ENCODE measurements at places on chromosomes 5 and 9.

DNA sequence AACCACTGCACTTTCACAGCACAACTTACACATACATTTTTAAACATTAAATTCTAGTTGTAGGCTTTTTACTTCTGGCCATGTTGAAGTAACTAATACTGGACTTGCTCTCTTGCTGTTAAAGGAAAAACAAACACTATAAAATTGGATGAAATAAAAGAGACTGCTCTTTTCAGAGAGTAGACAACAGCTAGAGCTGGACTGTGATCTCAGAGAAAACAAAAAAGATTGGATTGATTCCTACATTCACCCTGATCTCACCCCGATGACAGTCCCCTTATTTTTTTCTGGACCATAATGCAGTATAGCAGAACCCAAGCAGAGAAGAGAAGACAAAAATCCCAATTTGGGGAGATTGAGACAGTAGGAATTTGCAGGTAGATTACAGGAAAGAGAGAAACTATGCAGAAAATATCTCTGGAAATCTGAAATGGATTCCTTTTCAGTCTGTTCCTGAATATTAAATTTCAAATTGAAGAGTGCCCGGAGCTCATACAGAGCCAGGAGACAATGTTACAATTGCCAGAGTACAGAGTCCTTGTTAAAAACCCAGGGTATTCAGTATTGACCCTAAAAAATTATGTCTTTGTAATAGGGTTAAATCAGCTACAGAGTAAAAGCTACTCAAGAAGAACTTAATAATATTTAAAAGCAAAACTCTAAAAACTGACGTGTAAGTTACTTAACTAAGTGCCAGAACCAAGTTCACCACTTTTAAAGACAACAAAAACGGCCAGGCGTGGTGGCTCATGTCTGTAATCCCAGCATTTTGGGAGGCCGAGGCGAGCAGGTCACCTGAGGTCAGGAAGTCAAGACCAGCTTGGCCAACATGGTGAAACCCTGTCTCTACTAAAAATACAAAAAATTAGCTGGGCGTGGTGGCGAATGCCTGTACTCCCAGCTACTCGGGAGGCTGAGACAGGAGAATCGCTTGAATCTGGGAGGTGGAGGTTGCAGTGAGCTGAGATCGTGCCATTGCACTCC lies 208.6 kb downstream of the MPDZ start:
- DNase-seq: no peak

DNA sequence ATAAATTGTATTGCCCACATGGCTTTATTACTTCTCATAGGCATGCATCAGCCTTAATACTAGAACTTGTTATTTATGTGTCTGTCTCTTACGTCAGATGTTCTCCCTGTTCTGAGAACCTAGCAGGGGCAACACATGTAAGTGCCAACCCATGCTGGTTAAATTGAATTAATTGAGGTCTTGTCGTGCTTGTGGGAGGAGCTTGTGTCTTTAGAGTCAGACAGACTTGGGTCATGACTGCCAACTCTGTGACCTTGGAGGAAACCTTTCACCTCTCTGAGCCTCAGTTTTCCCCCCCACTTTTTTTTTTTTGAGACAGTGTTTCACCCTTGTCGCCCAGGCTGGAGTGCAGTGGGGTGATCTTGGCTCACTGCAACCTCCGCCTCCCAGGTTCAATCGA lies 2.2 kb upstream of the MEGF9 start:
- DNase-seq: no peak

GRCh38 chr9:133387680-133388079 lies 11.5 kb downstream of the STKLD1 start:
- DNase-seq: no peak

- DNase-seq: no peak
Observed at GRCh38 chr5:36089989-36090388, 23.3 kb upstream of the UGT3A2 start.

DNA sequence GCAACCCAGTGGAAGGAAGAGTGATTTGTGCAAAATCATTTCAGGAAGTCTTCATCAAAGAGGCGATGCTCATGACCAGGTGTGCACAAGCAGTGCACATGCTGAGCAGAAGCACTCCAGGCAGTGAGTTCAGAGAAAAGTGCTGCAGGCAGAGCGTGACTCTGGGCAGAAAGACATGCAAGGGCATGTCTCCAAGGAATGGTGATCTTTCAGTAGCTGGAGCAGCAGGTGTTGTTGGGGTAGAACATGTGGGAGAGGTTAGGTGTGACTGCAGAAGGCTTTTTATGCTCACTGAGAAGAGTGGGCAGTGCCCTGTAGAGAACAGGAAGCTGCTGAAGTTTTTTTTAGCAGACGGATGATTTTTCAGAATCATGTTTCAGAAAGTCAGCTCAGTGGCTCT lies 545.4 kb upstream of the TLE4 start:
- no peak for DNase-seq

DNA sequence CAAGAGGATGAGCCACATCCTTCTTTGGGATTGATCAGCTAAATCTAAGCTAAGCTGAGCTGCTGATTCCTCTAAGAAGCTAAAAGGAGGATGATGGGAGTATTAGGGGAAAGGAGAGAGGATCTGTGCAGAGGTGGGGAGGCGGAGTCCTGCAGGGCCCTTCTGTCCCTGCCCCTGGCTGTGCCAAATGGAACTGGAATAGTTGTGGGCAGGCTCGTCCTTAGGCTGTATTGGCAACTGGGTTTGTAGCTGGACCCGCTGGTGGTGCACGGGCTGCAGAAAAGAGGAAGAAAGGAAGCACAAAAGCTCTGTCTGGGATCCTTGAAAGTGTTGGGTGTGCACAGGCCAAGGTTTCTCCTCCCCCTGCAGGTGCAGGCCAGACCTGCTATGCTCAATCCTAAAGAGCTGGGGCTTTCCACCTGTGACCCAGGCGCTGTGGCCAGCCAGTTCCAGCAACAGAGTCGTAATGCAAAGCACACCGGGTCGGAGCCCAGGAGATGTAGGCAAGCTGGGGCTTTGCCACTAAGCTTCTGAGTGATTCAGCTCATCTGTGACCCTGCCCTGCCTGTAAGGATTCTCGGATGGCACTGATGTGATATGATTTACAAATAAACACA lies 9.8 kb downstream of the CLTB start:
- DNase-seq: no peak

DNA sequence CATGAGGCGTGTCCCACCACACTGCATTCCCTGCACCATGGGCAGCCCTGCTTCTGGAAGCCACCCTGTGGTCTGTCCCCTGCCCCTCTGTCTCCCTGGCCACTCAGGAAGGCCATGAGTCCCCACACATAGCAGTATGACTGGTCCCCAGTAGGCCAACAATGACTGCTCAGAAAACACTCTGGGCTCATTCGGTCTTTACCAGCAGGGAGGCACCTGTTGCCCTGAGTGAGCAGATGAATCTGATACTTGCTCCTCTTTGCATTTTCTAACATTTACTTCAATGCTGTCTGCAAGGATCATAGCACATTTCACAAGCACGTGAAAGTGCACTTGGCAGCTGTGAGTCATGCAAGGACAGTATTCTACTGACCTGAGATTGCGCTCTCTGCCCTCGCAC lies 365.4 kb upstream of the IRX1 start:
- DNase-seq: no peak

- DNase-seq: no peak
Observed at GRCh38 chr9:7164440-7165330, 406.9 kb downstream of the KDM4C start.

DNA sequence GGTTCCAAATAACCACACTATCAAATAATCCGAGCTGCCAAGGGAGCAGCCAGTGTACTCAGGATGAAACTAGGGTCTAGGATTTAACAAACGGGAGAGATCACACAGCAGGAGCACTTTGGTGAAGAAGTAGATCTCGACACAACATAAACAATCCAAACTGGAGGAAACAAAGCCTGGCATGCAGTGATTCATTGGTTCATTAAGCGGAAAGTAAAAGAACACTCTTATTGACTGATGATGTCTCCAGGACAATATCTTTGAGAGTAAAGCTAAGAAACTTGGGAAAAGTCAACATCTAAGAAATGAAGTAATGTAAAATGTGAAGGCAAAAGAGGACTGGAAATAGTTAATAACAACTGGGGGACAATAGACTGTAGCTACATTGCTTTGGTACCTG lies 1478.3 kb upstream of the CDH9 start:
- no peak for DNase-seq

DNA sequence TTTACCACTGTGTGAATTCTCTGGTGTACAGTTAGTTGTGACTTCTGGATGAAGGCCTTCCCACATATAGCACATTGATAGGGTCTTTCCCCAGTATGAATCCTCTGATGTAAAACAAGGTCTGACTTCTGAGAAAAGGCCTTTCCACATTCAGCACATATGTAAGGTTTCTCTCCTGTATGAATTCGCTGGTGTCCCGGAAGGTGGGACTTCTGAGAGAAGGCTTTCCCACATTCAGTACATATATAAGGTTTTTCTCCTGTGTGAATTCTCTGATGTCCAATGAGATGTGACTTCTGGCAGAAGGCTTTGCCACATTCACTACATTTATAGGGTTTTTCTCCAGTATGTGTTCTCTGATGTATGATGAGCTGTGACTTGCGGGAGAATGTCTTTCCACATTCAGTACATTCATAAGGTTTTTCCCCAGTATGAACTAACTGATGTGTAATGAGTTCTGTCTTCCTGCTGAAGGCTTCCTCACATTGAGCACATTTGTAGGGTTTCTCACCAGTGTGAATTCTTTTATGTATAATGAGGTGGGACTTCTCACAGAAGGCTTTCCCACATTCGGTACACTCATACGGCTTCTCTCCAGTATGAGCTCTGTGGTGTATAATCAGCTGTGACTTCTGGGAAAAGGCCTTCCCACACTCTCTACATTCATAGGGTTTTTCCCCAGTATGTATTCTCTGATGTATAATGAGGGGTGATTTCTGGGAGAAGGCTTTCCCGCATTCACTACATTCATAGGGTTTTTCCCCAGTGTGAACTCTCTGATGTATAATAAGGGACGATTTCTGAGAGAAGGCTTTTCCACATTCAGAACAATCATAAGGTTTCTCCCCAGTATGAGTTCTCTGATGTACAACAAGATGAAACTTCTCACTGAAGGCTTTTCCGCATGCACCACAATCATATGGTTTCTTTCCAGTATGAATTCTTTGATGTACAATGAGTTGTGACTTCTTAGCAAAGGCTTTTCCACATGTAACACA lies 9.1 kb downstream of the ZNF300 start:
- no peak for DNase-seq

DNA sequence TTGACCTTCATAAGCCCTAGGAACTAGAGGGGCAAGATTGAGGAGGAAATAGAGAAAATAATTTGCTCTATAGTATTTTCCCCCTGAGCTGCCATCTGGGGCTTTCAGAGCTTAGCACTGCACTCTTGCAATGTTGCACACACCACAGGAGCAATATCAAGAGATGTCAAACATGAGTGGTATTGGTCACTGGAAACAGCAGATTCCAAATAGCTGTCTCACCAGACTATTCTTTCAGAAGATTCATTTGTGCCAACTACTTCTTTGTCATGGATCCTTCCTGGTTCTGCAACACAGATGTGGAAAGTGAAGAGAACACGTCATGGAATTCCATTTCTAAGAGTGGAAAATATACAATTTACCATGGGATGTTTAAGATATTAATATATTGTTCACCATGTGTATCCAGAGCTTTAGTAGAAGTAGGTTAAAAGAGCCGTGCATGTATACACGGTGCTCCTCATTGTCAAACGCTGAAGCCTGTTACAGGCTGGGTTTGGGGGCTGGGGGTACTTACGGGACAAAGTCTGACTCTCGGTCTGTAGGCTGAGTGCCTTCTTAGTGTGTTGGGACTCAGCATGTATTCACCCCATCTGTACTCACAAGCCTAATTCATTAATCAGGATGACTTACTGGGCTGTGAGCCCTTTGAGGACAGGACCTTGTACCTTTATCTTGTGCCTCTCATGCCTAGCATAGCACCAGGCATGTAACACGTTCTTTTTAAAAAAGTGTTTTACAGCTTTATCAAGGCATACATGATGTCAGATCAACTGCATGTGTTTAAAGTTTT lies 31.4 kb upstream of the GDNF start:
- DNase-seq: no peak

DNA sequence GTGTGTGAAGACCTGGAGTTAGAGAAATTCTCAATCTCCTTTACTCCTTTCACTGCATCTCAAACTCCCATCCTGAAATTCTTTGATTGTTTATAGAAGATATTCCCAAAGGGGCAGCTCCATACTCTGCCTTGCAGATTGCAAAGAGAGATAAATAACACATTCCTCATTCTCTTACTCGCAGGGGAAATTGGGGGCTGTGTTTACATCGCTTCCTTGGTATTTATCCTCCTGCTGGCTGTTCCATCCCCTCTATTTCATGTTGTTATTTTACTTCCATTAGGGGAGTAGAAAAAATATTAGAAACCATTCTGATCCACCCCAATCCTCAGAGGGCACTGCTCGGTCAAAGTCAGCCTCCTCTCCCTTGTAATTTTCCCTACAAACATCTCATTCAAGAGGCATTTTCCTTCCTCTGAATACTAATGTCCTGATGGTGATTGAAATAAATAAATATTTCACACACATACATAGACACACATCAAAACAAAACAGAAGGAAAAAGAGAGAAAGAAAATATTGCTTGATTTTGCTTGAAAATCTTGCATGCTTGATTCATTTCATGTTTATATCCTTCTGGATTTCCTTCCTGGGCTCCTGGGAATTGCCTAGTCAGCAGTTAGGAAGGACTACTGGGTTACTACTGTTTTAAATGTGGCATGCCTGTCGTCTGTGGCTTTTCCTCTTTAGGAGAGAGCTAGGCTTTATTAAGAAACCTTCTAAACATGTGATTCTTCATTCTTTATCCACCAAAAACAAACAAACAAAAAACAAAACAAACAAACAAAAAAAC lies 420.1 kb upstream of the PAPPA start:
- no peak for DNase-seq

DNA sequence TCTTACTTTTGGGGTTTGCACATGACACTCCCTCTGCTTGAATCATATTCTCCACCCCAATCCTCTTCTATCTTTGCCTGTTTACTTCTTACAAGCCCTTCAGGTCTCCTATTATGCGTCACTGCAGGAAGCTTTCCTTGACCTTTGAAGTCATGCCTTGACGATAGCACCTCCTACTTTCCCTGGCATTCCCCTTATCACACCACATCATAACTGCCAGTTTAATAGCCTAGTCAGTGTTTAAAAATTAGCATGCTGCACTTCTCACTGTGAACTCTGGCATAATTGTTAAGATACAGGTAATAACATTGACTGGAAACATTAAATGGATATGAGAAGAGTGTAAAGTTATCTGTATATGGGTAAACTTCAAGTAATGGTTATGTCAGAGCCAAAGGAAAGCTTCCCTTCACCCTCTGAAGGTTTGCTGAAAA lies 37.1 kb upstream of the CEP120 start:
- DNase-seq: no peak

DNA sequence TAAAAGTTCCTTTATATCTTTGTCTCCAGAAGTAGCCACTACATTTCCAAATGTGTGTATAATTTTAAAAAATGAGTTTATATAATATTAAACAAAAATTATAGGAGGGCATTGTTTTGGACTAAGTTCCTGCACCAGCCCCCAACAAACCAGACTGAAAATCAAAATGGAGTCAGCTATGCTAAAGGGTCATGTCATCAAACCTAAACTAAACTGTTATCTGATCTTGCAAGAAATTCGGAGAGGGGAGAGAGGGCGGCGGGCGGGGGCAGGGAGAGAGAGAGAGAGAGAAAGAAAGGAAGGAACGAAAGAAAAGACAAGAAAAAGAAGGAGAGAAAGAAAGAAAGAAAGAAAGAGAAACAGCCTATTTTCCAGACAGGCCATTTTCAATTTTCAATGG lies 63.5 kb downstream of the DOCK2 start:
- no peak for DNase-seq
